Brain (organoid and tissue), 16 donors: ENCODE measurements at places on chromosomes 6 and 20. TPM values are rescaled to one million over a fixed set of nuclear protein-coding genes. Genes with fewer than 3 reads are reported as not detected.

Gene OR2H1
- not detected for polyA plus RNA-seq

Gene GRIK2
- polyA plus RNA-seq = 0.64 TPM

Gene MUC21
- polyA plus RNA-seq = not detected

Gene EPHA7
- polyA plus RNA-seq = 5.8 TPM

Gene KCNB1
- 8.4 TPM for polyA plus RNA-seq

Gene ZC2HC1B
- not detected for polyA plus RNA-seq

Gene WFDC12
- not detected for polyA plus RNA-seq

Gene WFDC10B
- not detected for polyA plus RNA-seq

Gene KHDC1L
- 0.83 TPM for polyA plus RNA-seq

Gene RAET1L
- polyA plus RNA-seq = not detected

Gene ECT2L
- polyA plus RNA-seq = 0.07 TPM

Gene TCP11
- 1.4 TPM for polyA plus RNA-seq

Gene SAMD10
- polyA plus RNA-seq = 29.4 TPM

Gene PDE10A
- polyA plus RNA-seq = 0.64 TPM

Gene ADGRF4
- not detected for polyA plus RNA-seq

Gene TFAP2A
- 18.1 TPM for polyA plus RNA-seq

Gene ALDH8A1
- not detected for polyA plus RNA-seq

Gene TTK
- polyA plus RNA-seq = 12.8 TPM

Gene ANKRD66
- not detected for polyA plus RNA-seq

Gene KPNA5
- polyA plus RNA-seq = 4.7 TPM

Gene ATP6V1G2
- polyA plus RNA-seq = 122 TPM
